Renal pelvis (tissue), 12 donors: ENCODE measurements at places on chromosomes 16 and 17. TPM values are rescaled to one million over a fixed set of nuclear protein-coding genes. Genes with fewer than 3 reads are reported as not detected.
A peak's percentile ranks its signal among the peaks of the same experiment; 100 is the strongest.

Gene TNFRSF17
- not detected for polyA plus RNA-seq

DNA sequence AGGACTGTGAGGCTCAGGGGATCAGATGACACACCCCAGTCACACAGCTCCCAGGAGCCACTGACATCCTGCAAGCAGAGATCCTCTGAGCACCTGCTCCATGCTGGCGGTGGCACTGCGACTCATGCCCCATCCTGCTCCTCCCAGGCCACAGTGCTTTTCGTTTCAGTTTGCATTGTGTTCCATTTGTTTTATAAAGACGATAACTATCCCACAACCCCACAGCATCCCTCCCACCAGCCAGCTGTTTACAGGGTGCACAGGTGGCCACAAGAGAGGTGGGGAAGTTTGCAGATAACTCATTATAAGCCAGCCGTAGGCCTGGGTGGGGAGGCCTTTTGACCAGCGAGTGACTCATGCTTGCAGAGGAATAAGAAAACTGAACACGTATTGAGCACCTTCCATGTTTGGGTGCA lies 28.2 kb downstream of the BCO1 start:
- DNase-seq = no peak

DNA sequence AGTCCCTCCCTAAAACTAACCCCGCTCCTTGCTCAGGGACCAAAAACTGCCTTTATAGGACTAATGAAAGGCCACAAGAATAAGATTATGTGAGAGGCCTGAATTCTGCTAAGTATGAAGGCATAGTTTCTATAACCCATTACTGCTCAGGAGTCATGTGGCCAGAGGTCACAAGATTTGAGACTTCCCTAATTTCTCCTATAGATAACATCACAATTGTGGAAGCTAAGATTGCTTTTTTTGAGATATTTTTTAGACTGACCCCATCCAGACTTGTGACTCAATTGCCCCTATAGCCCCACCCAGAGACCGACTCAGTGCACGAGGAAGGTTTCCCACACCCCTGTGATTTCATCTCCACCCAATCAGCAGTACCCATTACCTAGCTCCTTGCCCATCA lies 504.1 kb upstream of the GOT2 start:
- DNase-seq = no peak

DNA sequence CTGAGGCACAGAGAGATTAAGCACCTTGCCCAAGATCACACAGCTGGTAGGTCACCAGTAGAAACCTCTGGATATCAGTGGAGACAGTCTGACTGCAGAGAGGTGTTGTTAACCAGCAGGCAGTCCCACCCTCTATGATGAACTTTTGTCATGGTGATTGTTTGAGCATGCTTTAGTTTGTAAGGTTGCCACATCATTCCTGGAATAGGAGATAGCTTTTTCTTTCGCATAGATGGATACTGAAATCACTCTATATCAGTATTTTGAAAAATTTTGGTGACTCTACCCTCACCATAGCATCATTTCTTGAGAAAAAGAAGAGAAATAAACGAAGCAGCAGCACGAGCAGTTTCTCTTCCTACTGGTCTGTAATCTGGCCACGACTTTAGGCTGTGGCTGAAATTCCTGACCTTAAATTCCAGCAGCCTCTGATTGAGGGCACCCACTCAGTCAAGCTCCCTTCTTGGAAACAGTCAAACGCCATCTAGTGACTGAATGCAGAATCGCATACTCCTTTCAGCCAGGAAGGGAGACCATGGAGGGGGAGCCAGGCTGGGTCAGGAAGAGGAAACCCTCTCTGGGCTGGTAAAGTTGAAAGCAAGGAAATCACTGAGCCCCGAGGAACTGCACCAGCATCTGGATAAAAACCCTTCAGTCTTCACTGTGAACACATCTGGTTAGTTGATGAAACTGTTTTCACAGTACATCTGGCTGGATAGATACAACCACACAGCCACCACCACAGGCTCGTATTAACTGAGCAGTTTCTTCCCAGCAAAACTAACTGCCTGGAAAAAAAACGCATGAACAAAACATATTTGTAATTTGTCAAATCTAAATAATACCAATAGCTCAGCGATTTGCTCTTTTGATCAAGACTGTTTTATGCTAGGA lies 108.5 kb upstream of the XYLT1 start:
- peak; percentile 71 for DNase-seq

DNA sequence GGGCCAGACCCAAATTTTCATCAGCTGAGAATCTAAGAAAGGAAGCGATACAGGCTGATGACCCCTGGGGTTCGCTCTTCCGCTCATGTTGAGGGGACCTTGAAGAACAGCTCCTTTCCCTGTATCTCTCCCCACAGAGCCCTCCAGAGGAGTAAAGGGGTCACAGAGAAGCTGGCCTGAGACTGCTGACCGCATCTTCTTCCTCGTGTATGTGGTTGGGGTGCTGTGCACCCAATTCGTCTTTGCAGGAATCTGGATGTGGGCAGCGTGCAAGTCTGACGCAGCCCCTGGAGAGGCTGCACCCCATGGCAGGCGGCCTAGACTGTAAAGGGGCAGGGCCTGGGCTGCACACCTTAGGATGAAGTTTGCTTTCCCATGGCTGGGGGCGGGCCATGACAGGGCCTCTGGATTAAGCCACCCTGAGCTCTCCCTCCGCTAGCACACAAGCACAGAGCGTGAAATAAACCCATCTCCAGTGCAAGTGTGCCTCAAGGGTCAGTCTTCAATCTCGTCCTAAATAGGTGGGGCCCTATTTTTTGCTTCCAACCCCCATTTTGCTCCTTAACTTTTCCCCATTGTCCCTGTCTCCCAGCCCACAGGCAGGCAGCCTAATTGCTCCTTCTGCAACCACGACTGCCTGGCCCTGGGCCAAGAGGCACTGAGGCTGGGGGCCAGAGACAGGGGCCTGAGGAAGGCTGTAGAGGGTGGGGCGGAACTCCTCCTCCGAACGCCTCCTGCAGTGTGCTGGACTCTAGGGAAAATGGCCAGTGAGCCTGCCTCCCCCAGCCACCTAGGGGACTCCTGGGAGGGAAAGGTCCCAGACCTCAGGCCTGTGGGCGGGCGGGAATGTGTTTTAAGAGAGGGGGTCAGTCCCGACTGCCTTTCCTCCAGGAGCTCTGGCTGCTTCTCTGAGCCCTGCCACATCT lies 3.6 kb downstream of the ZACN start:
- DNase-seq = no peak

Gene MYH1
- 0.06 TPM for polyA plus RNA-seq

Gene ARL5C
- 0.34 TPM for polyA plus RNA-seq

DNA sequence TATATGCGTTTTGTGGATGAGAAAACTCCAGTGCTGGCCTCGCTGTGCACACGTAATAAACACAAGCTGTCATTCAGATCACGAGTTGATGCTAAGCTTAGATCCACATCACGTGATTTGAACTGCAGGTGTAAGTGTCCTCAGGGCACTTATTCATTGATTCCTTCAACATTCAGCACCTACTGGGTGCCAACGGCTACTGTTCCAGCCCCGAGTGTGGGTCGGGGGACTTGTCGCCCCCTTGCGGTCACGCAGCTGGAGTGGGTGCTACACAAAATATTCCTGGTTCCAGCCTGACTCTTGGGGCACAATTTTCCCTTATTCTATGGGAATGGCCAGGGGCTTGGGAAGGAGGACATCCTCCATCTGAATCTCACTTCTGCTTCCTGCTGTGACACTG lies 29.9 kb upstream of the GINS2 start:
- DNase-seq = no peak
